NCI-H2171 (cell line): ENCODE measurements at places on chromosomes 2 and 18.
A peak's percentile ranks its signal among the peaks of the same experiment; 100 is the strongest.

DNA sequence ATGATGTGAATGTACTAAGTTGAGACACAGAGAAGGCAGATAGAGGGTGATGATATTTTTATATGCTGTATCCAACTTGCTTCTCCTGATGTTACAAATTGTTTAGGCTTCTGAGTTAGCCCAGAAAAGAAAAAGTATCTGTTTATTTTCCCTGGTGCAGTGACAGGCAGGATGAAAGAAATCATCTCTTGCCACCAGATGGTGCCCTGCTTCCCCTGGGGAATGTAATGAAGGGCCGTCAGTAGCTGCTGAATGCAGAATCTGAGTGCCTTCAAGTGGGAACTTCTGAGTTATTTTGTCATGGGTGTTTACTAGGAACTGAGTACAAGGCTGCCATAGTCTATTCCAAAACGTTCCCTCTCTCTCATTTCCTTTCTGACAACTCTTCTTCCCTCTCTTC, 525.6 kb downstream of the MBD2 start:
- peak; percentile 72 for DNase-seq

DNA sequence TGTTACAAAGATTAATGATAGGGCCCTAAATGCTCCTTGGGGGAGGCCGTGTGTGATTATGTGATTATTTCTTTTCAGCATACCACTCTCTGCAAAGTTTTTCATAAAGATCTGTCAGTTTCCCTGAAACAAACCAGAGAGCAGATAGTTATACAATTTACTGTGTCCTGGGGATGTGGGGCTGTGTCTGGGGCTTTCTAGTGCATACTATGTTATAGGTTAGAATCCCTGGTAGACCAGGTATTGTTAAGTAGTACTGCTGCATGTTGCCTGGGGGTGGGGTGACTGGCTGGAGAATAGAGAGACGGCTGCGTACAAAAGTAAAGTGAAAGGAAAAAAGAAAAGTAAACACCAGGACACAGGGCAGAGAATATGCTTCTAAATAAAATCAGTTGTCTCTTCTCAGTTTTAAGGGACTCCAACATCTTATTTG, 3.3 kb upstream of the CCBE1 start:
- no peak for DNase-seq

GRCh38 chr2:200345975-200346374, 39.5 kb downstream of the SPATS2L start:
- no peak for DNase-seq

DNA sequence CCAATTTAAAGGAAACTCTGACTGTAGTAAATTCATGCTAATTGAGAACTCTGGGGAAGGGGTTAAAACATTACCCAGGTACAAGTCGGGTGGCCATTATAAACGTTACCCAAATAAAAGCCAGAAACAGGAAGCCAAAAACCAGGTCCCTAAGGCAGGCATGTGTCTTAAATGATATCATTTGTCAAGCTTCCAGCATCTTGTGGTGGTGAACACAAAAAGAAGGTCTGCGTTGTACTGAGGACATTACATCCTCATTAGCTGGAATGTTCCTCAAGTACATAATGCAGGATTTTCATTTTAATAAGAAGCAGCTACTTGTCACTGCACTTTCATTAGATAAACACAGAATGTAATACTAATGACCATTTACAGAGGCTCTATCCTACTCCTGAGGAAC, 10.9 kb downstream of the PTGR3 start:
- no peak for DNase-seq

- no peak for DNase-seq
Observed at GRCh38 chr18:32298171-32298667, 108.4 kb downstream of the MEP1B start.

GRCh38 chr2:174428214-174428613, 32.7 kb downstream of the SCRN3 start:
- DNase-seq = no peak

DNA sequence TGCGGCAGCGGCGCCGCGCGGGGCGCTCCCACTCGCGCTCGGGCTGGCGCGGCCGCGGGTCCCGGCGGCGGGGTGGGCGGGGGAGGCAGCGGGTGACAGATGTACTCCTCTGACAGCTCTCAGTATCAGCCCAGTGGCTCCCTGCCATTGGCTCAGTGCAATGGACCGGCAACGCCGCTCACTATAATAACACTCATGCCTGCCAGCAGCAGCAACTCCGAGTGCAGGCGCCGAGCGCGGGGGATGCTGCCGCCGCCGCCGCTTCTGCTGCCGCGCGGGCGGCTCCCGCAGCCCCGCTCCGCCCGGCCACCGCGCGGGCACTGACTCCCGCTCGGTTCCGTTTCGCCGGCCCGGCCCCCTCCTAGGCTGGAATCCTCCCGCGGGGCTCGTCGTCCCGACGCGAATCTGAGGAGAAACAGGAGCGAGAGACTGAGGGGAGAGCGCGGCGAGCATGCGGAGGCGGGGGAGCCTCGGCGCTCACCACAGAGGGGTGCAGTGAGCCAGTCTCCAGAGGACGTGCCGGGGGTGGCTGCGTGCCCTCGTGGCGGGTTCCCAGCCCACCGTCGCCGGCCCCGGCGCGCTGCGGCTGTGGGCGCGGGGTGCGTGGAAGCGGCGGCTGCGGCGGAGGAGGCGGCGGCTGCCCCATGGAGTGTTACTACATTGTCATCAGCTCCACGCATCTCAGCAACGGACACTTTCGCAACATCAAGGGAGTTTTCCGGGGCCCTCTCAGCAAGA, at the start of gene ZNF804A:
TSS of gene ZNF804A (plus strand) at position 214 of the 738 bp plus-strand sequence. CDS start at position 645, 431 bp downstream.
- peak; percentile 74 for DNase-seq
